Hepatic stellate cell (primary cell): ENCODE measurements at places on chromosomes 3 and 15.

DNA sequence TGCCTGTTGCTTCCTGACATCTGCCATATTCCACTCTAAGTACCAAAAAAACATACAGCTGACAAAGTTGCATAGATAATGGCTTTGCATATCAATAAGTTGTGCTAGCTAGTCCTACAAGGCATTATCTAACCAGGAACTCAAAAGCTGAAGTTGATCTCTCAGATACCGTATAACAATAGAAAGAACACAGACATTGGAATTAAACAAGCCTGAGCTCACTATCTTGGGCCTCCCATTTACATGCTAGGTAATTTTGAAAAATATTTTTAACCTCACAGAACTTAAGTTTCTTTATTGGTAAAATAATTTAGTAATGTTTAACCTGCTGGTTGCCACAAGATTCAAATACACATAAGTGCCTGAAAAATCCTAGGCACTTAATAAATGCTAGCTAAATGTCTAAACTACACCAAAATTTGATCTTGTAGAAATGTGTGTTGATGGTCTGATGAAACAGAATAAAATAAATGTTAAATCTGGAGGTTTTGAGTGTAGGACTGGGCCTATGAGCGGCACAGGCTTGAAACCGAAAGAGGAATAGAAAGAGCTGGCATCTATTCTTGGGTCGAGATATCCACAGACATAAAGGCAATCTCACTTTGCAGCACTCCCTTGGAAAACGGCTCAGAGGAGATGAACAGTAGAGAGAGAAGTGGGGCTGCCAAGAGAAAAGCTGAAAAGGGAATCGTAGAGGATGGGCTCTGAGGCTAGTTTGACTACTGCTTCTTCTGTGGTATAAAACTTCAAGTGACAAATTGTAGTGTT lies 29.9 kb upstream of the TTC14 start:
- DNase-seq: no peak

DNA sequence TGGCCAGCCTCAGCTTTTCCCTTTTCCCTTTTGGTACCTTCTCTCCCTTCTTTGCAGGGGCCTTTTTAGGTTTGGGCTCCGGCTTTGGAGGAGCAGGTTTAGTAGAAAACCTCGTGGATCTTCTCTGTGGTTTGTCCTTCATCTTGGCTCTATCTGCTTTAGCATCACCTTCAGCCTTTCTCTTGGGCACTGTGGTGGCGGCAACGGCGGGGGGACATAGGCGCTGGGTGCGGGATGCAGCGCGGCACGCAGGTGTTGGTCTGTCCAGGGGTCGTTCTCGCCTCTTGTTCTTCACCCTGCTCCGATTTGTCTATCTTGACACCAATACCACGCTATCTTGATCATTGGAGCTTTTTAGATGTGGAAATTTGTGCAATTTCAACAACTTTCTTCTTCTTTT lies 64.5 kb upstream of the SMAD3 start:
- no peak for DNase-seq

DNA sequence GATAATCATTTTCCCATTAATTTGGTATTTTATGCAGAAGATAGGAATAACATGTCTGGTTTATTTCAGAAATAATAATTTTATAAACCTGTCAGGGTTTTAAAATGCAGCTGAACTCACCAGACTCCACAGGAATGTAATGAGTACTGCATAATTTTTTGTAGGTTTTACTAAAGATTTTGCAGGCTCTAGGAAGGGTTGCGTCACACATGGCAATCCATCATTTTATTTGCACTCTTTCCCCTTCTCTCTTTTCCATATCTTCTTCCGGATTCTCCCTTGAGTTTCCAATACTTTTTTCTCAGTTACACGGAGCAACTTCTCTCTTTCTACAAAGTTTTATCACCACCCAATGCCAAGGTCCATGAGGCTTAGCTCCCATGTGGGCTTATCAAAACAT lies 234.7 kb downstream of the NFKBIZ start:
- DNase-seq: peak; percentile 43

DNA sequence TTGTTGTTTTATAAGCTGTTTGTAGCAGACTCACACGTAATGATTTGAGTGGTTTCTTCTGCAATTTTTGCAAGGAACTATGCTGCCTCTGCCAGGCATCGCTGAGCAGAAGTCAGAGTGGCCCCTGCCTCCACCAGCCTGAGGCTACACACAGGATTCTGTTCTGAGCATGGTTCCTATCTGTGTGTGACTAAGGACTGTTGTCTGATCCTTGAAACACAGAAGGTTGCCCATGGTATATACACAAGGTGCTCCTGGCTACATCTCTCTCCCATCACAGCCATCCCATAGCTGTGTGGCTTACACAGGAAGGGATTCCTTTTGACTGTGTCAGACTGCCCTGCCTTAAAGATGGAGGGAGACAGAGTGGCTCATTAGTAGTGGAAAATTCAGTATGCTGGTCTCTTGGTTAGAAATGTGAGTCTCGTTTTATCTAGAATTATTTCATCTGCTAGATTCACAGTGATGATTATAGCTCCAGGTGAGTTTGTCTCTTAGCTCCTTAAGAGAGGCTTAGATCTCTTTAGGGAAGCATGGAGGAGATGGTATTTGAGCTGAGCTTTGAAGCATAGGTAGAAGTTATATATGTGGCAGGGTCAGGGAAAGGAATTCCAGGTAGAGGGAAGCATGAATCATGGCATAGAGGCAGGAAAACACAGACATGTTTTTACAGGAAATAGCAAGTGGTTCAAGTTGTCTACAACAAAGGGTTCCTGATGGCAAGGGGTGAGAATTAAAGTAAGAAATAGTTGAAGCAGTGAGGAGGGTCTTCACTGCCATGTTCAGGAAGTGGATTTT lies 37.5 kb downstream of the SNAPC5 start:
- DNase-seq: peak; percentile 39

DNA sequence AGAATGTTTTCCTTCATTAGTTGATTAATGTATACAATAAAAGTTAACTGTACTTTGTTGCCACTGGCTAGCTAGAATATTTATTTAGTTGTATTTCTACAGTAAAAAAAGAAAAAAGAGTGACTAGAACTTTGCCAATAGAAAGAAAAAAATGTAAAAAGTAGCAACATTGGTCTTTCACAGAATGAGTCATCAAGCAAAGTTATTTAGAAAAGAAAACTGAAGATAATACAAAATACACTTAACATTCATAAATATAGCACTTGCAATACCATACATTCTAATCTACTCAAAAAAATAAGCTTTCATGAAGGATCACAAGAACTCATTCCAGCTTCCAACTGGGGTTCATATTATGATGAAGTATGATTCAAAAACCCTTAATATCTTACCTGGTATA lies 83.4 kb downstream of the AQR start:
- peak; percentile 11 for DNase-seq

GRCh38 chr3:2356298-2356950 lies 257.8 kb downstream of the CNTN4 start:
- DNase-seq: no peak

DNA sequence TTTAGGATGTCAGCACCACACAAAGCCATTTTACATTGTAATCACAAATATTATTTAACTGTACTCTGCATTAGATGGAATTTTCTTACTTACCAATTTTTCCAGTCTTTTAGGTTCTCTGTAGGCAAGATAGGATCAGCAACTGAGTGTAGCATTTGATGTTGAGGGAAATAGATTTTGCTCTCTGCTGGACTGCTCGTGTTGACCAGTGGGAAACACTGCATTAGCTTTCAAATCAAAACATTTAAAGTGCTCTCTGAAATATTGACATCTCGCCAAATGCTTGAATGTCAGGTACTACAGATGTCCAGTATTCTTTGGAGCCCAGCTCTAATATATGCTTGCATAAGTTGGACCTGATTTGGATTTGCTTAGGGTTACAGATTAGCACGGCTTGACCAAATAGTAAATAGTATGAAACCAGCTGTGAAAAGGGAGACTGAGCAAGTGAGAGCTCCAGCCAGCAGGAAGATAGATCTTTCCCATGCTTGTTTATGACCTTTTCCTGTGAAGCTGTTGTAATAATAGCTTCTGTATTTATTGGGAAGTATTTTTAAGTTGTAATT lies 29.5 kb downstream of the P2RY14 start:
- no peak for DNase-seq

DNA sequence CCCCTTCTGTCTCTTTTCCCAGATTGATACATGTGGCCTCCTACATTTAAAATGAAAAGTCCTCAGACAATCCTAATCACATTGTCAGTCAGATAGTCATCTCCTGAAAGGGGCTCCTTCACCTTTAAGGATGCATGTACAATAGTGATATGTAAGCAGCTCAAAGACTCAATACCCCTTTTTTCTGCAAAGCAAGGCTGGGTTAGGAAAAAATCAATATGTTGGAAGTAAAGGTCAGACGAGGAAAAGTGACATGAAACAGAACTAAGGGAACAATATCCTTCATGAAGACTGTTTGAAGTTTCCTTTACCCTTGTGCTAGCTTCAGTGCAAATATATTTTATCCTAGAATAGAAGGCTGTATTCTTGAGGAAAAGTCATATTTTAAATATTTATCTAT lies 539.3 kb downstream of the NR2F2 start:
- no peak for DNase-seq

DNA sequence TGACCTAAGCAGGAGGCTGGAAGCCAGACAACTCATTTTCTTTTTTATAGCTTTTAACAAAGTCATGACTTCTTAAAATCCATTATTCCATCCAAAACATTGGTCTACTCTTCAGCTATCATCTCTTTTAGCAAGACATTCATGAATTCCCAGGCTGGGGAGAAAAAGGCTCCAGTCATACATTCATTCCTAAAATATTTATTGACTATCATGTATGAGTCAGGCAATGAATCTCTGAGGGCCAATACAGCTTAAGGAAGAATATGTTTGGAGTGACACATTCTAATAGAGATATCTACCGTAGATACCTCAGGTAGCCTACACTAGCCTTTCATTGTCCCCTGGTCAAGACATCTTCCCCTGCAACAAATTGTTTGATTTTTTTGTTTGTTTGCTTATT lies 196.4 kb upstream of the NANOGP8 start:
- DNase-seq: peak; percentile 38

DNA sequence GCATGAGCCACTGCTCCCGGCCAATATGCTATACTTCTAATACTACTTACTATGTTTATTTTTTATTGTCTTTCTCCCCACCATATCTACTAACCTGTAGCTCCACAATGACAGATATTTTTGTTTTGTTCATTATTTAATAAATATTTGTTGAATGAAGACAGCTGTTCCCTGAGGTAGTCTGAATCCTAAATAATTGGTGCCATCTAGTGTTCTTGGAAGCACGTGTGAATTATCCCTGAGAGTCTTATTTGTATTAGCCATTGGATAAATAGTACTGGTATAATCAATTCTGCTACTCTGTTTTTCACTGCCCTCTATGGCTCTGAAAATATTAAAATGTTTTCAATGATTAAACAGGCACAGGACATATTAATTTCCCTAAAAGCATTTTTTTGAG lies 5.6 kb upstream of the APPL1 start:
- peak; percentile 12 for DNase-seq

DNA sequence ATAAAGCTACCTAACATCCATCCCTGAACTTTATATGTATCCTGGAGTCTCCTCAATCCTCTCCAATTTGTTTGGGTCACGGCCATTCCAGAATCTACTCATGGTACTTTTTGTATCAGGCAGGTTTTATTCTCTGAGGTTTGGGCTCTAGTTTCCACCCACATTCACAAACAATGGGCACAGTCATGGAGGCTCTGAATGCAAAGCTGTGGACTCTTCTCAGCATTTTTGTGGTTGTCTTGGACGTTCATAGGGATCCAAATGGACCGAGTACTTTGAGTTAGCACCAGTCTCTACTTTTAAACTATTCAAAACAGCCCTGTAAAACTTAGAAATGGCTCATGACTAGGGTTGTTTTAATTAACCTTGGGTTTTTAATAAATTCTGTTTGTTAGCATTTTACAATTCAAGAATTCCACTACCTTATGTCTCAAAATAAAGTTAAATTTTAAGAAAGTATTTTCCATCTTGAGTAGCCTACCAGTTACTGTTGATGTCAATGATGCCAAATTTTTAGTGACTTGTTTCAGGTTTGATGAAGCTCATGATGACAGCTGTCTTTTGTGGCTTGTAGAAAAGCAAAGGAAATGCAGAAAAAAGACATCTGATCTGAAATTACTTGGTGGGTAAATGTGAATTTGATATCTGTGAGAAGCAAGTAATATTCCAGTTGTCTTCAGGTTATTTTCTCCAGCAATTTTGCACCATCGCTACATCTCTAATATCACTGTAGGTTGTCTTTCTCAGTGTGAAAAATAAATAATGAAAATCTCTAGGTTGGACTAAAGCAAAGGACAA lies 275.7 kb upstream of the THBS1 start:
- no peak for DNase-seq

GRCh38 chr3:81841540-81841939 lies 80.1 kb upstream of the GBE1 start:
- DNase-seq: no peak

GRCh38 chr3:188571531-188572095 lies 417.7 kb downstream of the LPP start:
- no peak for DNase-seq

GRCh38 chr3:195460091-195460713 lies 17.4 kb upstream of the ACAP2 start:
- DNase-seq: no peak

GRCh38 chr3:53067567-53067966 lies 21.7 kb upstream of the SFMBT1 start:
- no peak for DNase-seq

DNA sequence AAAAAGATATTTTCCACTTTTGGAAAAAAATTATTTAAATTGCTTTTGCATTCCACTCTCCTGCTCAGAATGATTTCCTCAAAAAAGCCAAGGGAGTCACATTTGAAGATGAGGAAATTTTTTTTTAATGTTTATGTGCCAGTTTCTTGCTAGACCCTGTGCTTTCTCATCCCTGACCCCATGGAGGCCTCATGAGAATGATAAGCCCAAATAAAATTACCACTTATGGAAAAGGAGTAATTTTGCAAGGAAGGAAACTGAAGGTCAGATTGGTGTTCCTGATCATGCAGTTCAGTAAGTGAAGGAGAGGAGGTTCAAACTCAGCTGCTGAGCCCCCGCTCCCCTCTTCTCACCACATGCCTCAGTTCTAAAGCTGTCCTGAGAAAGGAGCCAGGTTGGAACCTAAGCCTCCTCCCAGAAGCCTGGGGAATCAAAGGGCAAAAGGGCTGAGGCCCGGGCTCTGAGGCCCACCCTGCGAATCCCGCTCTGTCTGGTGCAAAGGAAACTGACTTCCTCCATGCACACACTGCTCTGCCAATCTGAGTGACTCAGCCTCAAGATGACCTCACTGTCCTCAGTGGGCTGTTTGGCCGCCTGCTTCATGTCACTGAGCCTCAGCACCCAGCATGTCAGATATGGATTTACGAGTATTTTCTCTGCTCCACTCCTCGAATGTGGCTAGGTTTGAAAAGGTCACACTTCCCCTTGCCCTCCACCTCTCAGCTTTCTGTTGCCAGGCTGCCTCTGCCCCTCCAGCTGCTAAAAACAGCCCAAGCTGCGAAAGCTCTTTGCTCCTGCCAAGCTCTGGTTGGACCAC lies 56.9 kb upstream of the FLNB start:
- DNase-seq: peak; percentile 88

- DNase-seq: no peak
Observed at GRCh38 chr3:5466065-5466464, 278.6 kb downstream of the EDEM1 start.
